ENCODE measurements at places on chromosomes 4 and X. TPM values are rescaled to one million over a fixed set of nuclear protein-coding genes. Genes with fewer than 3 reads are reported as not detected.

The FAM241A gene
- 10.6 TPM for total RNA-seq

The REELD1 gene
- not detected for total RNA-seq

The RGN gene
- 3.6 TPM for total RNA-seq

The SLC39A8 gene
- total RNA-seq = 10.3 TPM

The GYG2 gene
- 5.9 TPM for total RNA-seq

The FRG2 gene
- not detected for total RNA-seq

The ATP2B3 gene
- 7.2 TPM for total RNA-seq

The MAGEC1 gene
- not detected for total RNA-seq
